ENCODE measurements at places on chromosomes 7 and 10.

GRCh38 chr7:140624392-140625191 is 16.0 kb downstream of the DENND2A start:
- DNase-seq = peak; percentile 95

DNA sequence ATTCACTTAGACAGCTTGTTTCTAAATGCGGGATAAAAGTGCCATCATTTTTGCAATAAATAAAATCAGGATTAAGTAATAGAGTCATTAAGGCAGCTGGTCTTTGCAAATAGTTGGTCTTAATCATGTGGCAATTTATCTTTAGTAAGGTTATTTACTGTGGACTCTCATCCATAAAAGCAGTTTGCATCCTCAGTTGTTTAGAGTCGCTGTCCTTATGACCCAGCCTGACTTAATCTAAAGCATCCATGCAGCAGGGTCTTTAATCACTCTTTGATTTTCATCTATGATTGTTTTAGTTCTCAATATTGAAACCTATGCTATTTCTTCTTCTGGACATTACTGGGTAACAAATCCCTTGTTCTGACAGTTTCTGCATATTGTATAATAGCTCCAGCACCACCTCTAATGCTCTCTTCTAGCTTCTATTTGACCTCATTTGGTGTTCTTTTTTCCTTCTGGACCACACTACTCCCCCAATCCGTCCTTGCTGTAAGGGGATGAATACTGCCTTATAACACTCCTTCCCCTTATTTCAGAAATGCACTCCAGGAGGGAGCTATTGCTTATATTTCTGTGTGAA is 95.0 kb downstream of the CD36 start:
- DNase-seq = no peak

DNA sequence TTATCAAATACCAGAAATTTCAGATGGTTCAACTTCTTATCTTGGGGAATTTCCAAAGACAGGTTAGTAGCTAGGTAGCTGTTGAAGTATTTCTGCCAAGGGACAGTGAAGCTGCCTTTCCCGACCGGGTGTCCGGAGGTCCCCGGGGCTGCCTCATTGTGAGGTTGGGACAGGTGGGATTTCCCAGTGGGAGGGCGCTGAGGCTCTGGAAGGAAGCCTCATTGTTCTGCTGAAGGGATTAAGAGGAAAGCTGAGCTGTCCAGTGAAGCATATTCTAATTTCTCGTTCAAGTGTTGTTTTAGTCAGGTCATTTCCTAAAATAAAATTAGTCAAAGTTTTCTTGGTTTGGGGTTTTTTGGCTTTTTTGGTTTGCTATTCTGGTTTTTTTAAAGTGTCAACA is 244.2 kb downstream of the MGMT start:
- DNase-seq = peak; percentile 38

- no peak for DNase-seq
Measured at GRCh38 chr10:45080331-45080730, 79.6 kb downstream of the ZNF22 start.

- no peak for DNase-seq
Measured at GRCh38 chr10:88466786-88467185, 116.3 kb downstream of the RNLS start.

GRCh38 chr7:141227454-141227853 is 153.6 kb downstream of the TMEM178B start:
- DNase-seq = no peak

All from NCI-H2171 (cell line).